Thyroid gland (tissue), 4 donors: ENCODE measurements at places on chromosomes 7 and 10. TPM values are rescaled to one million over a fixed set of nuclear protein-coding genes. Genes with fewer than 3 reads are reported as not detected.

DNA sequence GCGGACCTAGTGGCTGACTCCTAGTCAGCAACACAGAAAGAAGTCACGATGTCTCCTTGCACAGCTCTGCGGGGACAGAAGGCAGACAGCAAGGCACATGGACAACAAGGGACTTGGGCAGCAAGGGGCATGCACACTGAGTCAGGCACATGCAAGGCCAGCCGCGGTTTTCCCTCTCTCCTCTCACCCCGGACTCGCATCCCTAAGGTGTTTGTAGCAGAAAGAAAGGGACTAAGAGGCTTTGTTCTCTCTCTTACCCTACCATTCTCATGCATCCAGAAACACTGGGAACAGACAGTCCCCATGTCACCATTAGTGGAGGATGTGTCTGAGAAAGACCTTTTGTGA is 193.3 kb upstream of the PHF14 start:
- DNase-seq, result no peak

DNA sequence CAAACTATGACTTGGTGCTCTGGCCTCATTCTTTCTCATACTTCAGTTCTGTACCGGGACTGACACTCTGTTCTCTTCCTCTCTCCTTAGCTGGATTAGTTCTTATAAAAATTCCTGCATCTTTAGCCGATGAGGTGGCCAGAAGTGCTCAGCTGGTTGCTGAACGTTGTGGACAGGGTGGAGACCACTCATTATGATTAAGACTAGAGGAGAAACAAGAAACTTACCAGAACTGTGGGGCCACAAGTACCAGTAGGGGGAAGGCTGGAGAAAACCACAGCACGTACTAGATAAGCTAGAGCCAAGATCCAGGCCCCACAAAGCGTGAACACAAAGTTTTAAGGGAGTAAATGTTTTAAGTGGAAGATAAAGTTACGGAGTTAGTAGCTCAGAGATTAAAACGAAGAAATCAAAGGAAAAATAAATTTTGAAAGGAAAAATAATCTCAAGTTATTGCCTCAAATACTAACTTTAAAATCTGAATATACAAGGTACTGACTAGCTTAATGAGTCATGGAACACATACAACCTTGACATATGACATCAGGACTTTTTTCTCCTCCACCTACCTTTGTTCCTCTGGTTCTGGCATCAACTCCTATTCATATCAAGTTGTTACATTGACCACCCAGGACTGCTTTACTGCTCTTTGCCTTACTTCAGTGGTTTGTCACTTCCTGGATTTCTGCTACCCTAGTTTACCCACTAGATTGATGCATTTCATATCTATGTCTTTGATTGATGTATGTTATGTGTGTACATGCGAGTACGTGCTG is 469.0 kb downstream of the TFEC start:
- no peak for DNase-seq

GRCh38 chr7:37408291-37409228 is 40.1 kb downstream of the ELMO1 start:
- no peak for DNase-seq

DNA sequence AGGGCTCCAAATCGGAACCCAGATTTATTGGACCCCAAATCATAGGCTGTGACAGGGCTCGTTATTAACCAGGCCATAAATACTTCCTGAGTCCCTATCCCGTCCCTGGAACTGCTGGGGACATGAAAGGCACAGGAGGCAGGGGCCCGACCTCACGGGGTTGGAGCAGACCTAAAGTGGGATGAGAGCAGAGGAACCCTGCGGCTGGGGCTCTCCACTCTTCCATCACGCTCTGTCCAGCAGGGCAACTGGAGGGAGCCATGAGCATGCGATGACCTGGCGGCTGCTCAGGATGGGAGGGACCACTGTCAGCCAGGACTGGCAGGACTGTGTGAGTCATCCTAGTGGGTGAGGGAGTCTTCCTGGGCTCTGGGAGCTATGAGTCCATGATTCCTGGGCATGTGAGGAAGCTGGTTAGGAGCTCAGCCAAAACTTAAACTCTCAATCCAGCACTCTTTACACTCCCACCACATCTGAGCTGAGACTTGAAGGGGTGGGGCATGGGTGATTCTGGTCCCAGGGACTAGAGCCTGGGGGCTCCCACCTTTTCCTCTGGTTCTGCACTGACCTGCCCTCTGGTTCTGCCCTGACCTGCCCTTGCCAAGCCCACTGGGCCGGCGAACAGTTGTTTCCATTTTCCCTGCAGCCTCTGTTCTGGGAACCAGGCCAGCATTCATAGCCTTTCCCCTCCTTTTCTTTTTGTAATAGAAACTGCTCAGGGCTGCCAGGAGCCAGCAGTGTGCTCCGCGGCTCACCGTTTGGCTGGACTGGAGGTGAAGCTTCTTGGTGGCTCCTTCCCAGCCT is 47.1 kb downstream of the SYPL1 start:
- DNase-seq, result peak; percentile 95

DNA sequence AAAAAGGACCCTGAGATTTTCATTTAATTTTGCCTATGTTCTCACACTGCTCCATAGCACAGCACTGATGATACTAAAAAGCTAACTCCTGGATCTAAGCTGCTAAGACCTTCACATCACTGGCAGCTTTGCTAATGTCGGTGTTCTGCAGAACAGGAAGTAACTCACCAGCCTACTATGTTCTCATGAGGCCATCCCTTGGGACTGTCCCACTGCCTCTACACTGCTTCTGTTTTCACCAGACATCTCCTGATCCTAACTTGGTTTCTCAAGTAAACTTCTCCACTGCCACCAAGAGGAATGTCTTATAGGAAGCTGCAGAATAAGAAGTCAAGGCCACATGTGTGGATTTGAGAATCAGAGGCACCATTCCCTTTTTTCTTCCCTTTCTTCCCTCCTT is 15.1 kb downstream of the HTR7 start:
- no peak for DNase-seq

DNA sequence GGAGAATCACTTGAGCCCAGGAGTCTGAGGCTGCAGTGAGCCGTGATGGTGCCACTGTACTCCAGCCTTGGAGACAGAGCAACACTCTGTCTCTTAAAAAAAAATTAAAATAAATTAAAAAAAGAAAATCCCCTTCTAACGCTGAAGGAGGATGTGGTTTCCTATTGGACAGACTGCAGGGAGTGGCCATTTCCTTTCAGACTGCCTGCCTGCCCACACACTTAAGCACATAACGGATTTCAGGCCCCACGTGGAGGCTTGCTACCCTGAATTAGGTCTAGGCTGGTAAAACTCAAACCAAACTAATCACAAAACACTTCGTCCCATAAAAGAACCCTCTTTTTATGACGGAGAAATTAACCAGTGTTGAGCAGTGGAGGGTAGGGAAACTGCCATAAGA is 34.0 kb downstream of the GATA3 start:
- DNase-seq, result no peak

- no peak for DNase-seq
Measured at GRCh38 chr10:86294346-86295265, 72.0 kb downstream of the GRID1 start.

DNA sequence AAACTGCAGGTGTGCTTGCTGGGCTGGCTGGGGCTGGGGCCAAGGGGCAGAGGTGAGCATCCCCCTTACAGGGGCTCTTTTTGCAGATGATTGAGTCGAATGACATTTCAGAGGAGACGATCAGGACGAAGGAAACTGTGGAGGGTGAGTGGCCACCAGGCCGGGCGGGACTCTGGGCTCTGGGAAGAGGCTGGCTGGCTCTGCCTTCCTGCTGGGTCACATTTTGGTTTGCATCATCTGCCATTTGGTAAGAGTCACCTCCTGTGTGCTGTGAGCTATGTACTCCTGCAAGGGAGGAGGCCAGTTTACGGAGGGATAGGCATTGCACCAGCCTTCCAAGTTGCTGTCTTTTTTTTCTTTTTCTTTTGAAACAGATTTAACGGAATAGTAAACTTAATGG is 73.0 kb upstream of the GTF2IRD1 start:
- no peak for DNase-seq

DNA sequence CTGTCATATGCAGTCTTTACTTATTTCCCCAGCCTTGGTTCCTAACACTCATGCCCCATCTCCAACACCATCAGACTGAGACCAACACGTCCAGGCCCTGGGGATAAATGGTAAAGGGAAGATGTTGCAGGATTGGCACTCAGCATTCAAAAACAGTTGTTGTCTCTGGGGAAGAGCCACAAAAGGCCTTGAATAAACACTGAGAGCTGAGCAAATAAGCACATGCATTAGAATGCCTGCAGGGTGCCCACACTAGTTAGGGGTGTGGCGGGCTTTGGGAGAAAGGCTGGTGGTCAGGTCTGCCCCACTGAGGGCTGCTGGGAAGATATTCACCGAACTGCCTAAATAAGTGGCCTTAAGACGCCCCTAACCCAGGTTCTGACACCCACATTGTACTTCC is 391.0 kb downstream of the GFRA1 start:
- no peak for DNase-seq

Gene PAPOLB
- 0.40 TPM for total RNA-seq

DNA sequence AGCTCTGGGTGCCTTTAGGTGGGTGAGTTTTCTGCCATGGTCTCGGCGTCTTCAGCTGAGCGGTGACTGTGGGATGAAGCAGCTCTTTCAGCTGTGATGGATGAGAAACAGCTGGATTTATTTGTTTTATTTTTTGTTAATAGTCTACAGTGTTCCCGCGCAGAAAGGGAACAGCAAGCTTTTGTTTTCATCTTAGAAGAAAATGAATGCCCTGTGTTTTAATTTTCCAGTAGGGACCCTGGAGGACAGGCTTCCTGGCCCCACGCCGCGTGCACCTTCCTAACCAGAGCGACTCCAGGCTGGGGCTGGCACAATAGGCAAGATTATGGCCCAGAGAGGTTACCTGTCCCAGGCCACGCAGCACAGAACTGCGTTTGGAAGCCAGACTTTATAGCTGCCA is 57.6 kb downstream of the GTF2IRD1 start:
- no peak for DNase-seq

- DNase-seq, result no peak
Measured at GRCh38 chr10:58662314-58662713, 149.6 kb downstream of the BICC1 start.

DNA sequence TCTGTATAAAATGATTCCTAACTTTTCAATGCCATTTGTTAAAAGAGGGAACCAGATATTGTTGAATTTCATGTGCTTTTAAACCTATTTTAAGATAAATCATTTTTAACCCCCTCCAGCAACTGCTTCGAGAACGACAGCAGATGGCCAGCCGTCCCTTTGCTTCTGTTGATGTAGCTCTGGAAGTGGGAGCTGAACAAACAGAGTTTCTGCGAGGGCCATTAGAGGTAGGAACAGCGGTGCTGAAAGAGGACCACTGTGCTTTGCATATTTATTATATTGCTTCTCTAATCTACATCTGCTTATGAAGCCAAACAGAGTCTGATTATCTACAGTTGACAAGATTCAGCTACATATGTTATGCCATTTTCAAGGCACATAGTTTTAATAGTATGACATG is 545.9 kb downstream of the GFRA1 start:
- DNase-seq, result no peak

GRCh38 chr7:101882595-101883564 is 65.5 kb downstream of the CUX1 start:
- peak; percentile 62 for DNase-seq

DNA sequence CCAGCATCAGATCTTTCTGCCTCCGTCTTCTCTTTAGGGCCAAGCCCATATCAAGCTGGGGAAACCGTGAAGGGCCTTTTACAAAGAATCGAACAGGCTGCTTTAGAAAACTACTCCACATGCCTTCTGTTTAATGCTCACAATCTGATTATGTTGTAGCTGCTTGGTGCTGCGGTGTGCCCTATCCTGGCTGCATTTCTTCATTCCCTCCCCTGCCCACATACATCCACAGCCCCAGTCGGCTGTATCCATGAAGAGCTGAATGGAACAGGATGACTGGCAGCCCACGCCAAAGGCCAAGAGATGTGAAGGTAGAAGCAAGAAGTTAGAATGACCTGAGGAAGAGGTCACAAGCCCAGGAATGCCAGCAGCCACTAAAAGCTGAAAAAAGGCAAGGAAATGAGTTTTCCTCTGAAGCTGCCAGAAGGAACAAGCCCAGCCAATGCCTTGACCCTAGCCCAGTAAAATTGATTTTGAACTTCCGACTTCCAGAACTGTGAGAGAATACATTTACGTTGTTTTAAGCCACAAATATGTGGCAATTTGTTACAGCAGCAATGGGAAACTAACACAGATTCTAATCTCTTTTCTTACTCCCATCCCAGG is 22.2 kb downstream of the TAS2R41 start:
- no peak for DNase-seq

DNA sequence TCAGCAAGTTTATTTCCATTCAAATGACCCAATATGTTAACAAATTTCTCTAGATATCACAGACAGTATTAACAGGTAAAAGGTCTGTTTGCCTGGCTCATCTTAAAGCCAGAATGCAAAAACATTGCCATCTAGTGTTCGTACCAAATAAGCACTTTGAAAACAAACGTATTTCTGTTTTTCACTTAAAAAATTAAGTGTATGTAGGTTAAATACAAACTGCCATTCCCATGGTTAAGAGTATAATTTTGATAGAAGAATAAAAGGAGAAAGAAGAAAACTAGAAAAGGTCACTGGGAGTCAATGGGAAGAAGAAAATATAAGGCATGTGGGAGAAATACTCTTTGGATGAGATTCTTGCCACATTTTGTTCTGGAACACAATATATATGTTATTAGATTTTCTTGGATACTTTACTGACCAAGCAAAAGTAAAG is 51.0 kb downstream of the ORC5 start:
- DNase-seq, result no peak

GRCh38 chr7:145497911-145498525 is 618.6 kb upstream of the CNTNAP2 start:
- no peak for DNase-seq

Gene TWIST1
- 7.8 TPM for total RNA-seq

- DNase-seq, result no peak
Measured at GRCh38 chr10:74051736-74052342, 53.9 kb downstream of the VCL start.

GRCh38 chr10:27601503-27601902 is 97.4 kb downstream of the RAB18 start:
- DNase-seq, result peak; percentile 5
